Activated CD4-positive, alpha-beta T cell treated with anti-CD3 and anti-CD28 coated beads, Interleukin-2, amount 10 ng/mL, durations not matched to agents 7 days and 5 days (primary cell): ENCODE measurements at places on chromosomes 5 and 9.

GRCh38 chr5:39211773-39212172, 7.6 kb downstream of the FYB1 start:
- DNase-seq: peak; percentile 52

- DNase-seq: no peak
Measured at GRCh38 chr5:15741591-15741990, 241.6 kb downstream of the FBXL7 start.

GRCh38 chr5:55471468-55471867, 63.3 kb downstream of the PLPP1 start:
- DNase-seq: no peak

DNA sequence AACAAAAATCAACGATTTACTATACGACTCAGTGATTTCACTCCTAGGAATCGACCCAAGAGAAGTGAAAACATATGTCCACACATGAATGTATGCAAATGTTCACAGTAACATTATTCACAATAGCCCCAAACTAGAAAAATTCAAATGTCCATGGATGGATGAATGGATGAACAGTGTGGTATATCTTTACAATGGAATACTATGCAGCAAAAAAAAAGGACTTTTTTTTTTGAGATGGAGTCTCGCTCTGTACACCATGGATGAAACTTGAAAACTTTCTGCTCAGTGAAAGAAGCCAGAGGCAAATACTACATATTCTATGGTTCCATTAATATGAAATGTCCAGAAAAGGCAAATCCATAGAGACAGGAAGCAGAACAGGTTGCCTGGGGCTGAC, 233.8 kb downstream of the ROR2 start:
- DNase-seq: no peak

GRCh38 chr5:39730699-39731098, 305.9 kb upstream of the DAB2 start:
- no peak for DNase-seq

DNA sequence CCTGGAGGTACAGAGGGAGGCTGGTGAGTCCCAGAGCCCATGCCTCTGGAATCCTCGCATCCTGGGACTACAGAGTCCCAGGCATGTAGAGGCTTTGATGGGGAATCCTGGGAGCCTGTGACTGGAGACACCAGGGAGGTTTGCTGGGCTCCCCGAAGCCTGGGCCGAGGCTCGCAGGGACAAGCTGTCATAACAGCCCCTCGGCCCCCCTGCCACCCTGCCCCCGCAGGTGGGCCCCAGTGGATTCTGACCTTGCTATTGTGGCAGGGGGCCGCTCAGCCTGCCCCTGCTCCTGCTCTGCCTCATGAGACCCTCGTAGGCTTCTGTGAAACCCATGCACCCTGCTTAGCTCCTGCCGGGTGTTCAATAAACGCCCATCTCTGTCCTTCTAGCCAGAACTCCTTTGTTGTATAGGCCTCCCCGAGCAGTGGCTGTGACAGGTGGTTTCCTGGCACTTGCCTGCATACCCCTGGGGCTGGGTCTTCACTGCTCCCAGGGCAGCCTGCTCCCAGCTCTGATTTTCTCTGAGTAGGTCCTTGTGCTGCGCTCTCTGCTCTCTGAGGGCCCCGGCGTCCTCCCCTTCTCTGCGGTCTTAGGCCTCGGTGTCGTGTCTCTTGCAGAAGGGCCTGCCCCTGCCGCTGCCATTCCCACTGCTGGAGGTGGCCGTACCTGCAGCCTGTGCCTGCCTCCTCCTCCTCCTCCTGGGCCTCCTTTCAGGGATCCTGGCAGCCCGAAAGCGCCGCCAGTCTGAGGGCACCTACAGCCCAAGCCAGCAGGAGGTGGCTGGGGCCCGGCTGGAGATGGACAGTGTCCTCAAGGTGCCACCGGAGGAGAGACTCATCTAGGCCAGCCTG, 20.4 kb downstream of the CRB2 start:
- no peak for DNase-seq

DNA sequence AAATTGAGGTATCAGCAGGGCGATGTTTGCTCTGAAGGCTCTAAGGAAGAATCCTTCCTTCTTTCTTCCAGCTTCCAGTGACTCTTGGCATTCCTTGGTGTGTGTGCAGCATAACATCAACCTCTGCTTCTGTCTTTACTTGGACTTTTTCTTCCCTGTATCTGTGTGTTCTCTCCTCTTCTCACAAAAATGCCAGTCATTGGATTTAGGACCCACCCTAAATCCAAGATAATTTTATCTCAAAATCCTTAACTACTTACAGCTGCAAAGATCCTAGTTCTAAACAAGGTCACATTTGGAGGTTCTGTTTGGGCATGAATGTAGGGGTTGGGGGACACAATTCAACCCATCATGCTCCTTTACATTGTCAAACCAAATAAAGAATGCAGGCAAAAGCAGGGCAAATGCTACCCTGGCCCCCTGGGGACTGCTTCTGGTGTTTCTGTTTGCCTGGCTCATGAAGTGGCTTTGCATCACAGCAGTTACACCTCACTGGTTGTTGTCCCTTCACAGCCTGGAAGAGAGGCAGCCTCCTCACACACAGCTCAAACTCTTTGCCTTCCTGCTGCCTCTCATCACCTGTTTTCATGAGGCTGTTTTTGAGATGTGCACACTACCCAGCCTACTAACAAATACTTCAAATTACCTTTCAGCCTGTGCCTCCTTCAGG, 64.8 kb upstream of the PLCXD3 start:
- no peak for DNase-seq

DNA sequence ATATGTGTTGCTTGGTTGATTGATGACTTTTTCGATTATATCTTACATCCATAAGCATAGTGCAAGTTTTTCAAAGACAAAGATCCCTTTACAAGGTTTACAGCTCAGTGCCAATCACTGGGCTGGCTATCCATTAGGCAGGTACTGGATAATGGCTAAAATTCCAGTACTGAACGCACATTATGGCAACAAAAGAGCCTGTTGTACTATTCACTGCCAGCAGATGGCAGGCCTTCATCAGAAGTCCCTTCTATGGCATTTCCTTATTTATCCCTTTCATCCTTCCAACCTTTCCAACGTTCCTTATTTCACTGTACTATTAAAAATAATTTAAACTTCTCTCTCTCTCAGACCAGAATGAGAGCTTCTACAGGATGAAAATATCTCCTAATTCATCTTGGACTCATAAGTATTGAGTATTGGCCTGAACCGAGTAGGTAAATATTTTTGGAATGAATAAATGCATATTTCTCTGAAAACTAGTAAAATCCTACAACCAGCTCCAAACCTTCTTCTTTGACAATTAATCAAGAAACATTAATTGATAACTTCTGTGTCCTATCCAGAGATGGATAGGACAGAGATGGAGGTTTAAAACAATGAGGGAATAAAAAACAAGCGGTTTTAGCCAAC, 6.7 kb upstream of the WNT8A start:
- peak; percentile 56 for DNase-seq

DNA sequence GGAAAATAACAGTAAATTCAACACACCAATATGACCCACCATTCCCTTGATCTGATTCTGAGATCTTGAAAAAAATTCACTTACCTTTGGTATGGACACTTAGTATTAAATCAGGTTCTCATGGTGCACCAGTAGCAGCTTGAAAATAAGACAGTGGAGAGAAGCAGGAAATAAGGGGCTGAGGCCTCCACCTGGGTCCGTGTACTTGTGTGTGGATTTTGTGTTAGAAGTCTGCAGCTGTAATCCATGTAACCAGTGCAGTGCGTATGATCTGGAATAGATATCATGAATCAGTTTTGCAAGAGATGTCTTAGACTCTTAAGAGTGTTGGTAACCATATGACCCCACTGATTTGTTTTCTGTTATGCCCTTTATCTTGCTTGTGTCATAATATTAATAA, 107.1 kb downstream of the FBXL7 start:
- no peak for DNase-seq

GRCh38 chr5:147690595-147690994, 91.9 kb downstream of the JAKMIP2 start:
- DNase-seq: no peak

GRCh38 chr5:153617190-153617589, 126.7 kb downstream of the GRIA1 start:
- DNase-seq: no peak

- DNase-seq: no peak
Measured at GRCh38 chr5:153565822-153566221, 75.4 kb downstream of the GRIA1 start.

- peak; percentile 74 for DNase-seq
Measured at GRCh38 chr5:176529741-176530141, 7.5 kb downstream of the RNF44 start.

DNA sequence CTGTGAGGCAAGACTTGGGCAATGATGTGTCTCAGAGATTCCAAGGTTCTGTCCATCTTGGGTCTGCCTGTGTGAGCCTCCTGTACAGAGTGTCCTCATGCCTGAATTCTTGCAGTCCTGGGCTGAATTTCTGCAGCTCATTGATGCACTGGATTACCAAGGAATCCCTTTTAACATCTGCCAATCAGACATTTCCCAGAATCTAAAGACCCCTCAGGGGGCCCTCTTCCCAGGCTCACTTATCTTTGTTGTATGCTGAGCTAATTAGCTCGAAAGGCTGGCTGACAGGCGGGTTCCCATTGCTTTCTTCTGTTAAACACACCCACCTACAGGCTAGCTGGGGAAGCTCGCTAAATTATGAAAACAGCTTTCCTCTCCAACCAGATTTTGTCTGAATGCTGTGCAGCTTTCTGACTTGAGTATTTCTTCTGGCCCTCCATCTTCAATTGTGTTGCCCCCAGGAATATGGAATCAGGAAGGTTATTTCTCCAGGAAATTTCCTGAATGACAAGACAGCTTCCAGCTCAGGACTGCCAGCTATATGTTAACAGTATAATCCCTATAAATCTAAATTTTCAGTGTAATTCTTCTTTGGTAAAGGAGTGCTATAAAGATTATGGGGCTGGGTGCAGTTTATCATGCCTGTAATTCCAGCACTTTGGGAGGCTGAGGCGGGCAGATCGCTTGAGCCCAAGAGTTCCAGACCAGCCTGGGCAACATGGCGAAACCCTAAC, at the start of gene LIX1:
Gene LIX1, minus strand, starts transcription at position 91 of the 734 bp plus-strand sequence. Its CDS starts 35 bp downstream, at position 56.
- peak; percentile 57 for DNase-seq

DNA sequence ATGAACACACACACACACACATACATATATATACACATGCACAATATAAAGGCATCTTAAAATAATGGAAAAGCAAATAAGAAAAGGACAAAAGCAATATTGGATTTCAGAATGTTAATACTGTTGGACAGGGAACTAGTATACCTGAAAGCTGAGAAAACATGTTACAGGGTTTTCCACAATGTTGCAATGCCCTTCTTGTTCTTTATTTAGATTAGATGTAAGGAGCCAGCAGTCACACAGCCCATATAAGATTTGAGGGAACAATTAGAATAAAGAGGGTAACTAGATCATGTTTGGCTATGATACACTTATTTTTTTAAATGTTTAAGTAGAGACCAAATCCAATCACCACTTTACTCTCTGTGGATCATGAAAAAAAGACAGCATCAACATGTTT, 61.7 kb downstream of the SH3TC2 start:
- DNase-seq: no peak

GRCh38 chr5:142461028-142461590, 136.3 kb upstream of the SPRY4 start:
- DNase-seq: no peak

- DNase-seq: no peak
Measured at GRCh38 chr9:132679946-132680625, 9.8 kb downstream of the GTF3C4 start.

DNA sequence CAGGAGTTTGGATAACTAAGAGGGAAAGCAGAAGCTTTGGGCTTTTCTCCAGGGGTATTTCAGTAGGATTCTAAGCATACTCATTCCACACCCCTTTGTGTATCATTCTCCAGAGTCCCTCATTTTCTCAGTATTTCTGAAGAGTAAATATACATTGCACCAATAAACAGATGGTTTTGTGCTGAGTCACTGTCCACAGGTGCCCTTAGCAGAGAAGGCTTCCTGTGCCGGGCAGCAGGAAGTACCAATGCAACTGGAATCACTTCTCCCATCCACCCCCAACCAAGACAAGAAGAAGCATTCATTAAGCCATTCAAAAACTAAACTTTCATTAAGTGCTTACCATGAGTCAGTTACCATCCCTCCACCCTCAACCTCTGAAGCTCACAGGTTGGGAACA, 3.6 kb upstream of the CCNJL start:
- DNase-seq: no peak

GRCh38 chr5:176788091-176788490, 22.3 kb upstream of the UNC5A start:
- no peak for DNase-seq

GRCh38 chr5:145829708-145830361, 5.3 kb downstream of the PRELID2 start:
- DNase-seq: no peak

DNA sequence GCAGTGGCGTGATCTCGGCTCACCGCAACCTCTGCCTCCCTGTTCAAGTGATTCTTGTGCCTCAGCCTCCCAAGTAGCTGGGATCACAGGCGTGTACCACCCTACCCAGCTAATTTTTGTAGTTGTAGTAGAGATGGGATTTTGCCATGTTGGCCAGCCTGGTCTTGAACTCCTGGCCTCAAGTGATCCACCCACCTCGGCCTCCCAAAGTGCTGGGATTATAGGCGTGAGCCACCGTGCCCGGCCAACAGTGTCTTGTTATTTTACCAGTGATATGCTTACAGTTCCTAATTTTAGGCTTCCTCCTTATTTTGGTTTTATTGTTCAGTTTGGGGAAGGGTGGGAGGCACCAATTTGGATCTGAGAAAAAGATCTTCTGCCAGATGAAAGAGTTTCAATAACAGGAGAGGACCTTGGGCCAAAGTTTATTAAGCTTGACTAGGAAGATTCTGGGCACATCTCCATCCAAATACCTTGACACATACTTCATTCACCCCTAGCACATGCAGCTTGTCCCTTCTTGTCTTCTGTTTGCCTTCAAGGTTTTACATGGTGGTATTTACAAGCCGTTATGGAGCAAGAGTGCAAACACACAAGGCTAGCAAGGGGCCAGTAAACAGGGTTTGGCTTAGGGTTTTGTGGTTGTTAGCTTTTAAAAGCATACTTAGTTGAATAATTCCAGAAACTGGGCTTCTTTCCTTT, 168.1 kb upstream of the DMRT1 start:
- DNase-seq: no peak

DNA sequence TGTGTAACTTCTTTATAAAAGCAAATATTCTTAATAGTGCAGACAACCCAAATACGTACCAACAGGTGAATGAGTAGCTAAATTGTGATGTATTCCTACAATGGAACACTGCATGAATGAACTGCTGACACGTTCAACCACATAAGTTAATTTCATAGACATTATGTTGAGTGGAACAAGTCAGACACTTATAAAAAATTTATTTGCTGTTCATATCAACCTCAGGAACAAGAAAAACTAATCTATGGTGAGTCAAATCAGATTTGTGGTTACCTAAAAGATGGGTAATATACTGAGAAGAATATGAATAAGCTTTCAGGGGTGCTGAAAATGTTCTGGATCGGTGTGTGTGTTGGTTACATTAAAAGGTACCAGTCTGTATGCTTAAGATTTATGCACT, 35.7 kb downstream of the INVS start:
- DNase-seq: no peak

- no peak for DNase-seq
Measured at GRCh38 chr5:169838688-169839087, 141.6 kb downstream of the INSYN2B start.
